ENCODE measurements at places on chromosomes 16 and 17. TPM values are rescaled to one million over a fixed set of nuclear protein-coding genes. Genes with fewer than 3 reads are reported as not detected.

Gene KRTAP2-1
- not detected for total RNA-seq

Gene NPIPB6
- total RNA-seq, result 11.4 TPM

Gene GCGR
- total RNA-seq, result 0.27 TPM

Gene AARSD1
- 22.0 TPM for total RNA-seq

Gene MYH13
- total RNA-seq, result 5.9 TPM

Gene IL21R
- 0.33 TPM for total RNA-seq

Gene CIBAR2
- total RNA-seq, result 0.77 TPM

Gene TSR1
- 44.5 TPM for total RNA-seq

Gene ITGAX
- total RNA-seq, result 1.8 TPM

Gene STX1B
- 9.1 TPM for total RNA-seq

Gene TBX21
- 1.5 TPM for total RNA-seq

Gene CCL22
- total RNA-seq, result not detected

Gene TM4SF5
- not detected for total RNA-seq

Gene ABCA10
- 10.1 TPM for total RNA-seq

Gene NHERF1
- total RNA-seq, result 21.2 TPM

Gene SMIM36
- 3.7 TPM for total RNA-seq

Gene TNFRSF17
- total RNA-seq, result not detected

Gene CFDP1
- total RNA-seq, result 110 TPM

Gene CNTD1
- total RNA-seq, result not detected

Gene KCNJ12
- 9.8 TPM for total RNA-seq

Gene ADGRG3
- total RNA-seq, result 1.4 TPM

Gene KRTAP3-2
- total RNA-seq, result not detected

Gene ABCC11
- total RNA-seq, result not detected

Gene CISD3
- 1.9 TPM for total RNA-seq
